Activated T-cell treated with anti-CD3 and anti-CD28 coated beads, Interleukin-2, amount 50 U/mL, for 48 hours (primary cell): ENCODE measurements at places on chromosomes 7 and 10.

GRCh38 chr7:101402081-101402779, 39.6 kb downstream of the COL26A1 start:
- DNase-seq: no peak

GRCh38 chr10:17349717-17350116, 104.7 kb downstream of the ST8SIA6 start:
- no peak for DNase-seq

- no peak for DNase-seq
Measured at GRCh38 chr7:119514326-119514725, 758.6 kb upstream of the KCND2 start.

- DNase-seq: no peak
Measured at GRCh38 chr10:120789303-120790203, 61.6 kb upstream of the WDR11 start.

GRCh38 chr10:114379631-114380041, 24.7 kb downstream of the AFAP1L2 start:
- DNase-seq: no peak

- DNase-seq: no peak
Measured at GRCh38 chr7:46011059-46011458, 90.0 kb upstream of the IGFBP3 start.

GRCh38 chr7:130878785-130879184, 144.8 kb upstream of the KLF14 start:
- no peak for DNase-seq
